ENCODE measurements at places on chromosomes 7 and 10. TPM values are rescaled to one million over a fixed set of nuclear protein-coding genes. Genes with fewer than 3 reads are reported as not detected.

DNA sequence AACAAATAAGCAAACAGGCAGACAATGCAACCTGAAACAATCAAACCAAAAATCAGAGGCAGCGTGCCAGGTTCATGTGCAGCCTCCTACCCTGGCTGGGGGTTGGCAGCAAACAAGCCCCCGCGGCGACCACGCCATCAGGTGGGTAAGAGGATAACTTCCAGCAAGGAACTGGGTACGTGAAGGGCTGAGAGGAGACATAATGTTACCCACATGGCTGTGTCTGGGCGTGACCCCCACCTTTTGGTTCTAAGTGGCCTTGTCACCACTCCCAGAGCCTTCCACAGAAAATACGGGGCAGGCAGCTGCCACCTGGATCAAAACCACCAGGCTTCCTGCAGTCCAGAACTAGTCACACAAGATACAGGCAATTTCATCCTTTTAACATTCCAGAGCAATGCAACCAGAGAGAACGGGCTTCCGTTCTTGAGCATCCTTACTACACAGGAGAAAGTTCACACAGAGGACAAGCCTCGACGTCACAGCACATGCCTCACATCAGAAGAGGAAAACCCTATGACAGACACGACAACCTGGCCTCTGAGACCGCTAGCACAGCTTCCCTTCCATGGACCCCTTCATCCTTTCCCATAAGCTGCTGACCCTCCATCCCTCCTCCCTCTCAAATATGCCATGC lies 171.0 kb downstream of the GRID1 start:
- no peak overlapping the region for H3K27ac ChIP-seq
- H3K4me3 ChIP-seq, result no peak overlapping the region
- H3K4me1 ChIP-seq, result no peaks in the 10 kb centered on the region
- no peaks in the 10 kb centered on the region for H3K36me3 ChIP-seq

MEIG1 gene
- polyA plus RNA-seq, result not detected

GRCh38 chr7:56124981-56125380 lies 8.8 kb upstream of the NUPR2 start:
- H3K36me3 ChIP-seq, result no peaks in the 10 kb centered on the region
- no peak overlapping the region for H3K27ac ChIP-seq
- no peaks in the 10 kb centered on the region for H3K27me3 ChIP-seq
- no peak for DNase-seq

DNA sequence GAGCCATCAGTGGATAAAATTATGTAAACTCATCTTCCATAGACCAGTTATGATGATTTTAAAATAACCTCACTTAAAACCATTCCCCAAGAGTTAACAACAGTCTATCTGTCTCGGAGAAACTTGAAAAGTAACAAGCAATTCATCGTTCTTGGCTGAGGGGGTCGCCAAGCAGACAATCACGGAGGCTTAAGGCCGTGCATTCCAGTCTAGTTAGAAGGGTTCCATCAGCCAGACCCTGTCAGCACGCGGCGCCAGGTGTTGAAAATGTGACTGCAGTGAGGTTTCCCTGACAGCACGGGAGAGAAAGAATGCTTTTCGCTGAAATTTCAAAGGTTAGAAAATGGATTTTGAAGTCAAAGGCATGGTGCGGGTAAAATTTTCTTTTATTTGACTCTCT lies 1025.0 kb upstream of the CELF2 start:
- H3K36me3 ChIP-seq, result no peaks in the 10 kb centered on the region
- no peaks in the 10 kb centered on the region for H3K27me3 ChIP-seq
- no peak overlapping the region for H3K4me3 ChIP-seq
- no peak for DNase-seq
- H3K27ac ChIP-seq, result no peak overlapping the region

CNTNAP2 gene
- not detected for polyA plus RNA-seq

DNA sequence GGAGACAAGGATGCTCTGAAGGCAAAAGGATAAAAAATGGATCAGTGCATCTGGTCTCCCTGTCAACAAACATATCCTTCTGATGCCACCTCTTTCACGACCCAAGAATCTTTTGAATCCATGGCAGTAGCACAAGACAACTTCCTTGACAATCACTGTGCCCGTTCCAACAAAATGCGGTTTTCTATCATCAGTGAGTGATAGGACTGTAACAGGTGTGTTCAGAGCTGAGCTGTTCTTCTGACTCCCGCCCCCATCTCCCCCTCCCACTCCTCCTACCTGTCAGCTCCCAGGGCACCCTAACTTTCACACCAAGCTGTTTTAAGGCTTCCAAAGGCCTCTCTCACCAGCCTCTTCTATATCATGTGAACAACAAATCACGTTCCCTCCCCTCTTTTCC lies 74.8 kb downstream of the PARD3 start:
- H3K27ac ChIP-seq, result peak overlapping the region; percentile 33
- H3K27me3 ChIP-seq, result no peaks in the 10 kb centered on the region
- no peaks in the 10 kb centered on the region for H3K36me3 ChIP-seq
- peak overlapping the region; percentile 2 for H3K4me3 ChIP-seq
- H3K4me1 ChIP-seq, result peaks cover 7% of the 10 kb centered on the region

DNA sequence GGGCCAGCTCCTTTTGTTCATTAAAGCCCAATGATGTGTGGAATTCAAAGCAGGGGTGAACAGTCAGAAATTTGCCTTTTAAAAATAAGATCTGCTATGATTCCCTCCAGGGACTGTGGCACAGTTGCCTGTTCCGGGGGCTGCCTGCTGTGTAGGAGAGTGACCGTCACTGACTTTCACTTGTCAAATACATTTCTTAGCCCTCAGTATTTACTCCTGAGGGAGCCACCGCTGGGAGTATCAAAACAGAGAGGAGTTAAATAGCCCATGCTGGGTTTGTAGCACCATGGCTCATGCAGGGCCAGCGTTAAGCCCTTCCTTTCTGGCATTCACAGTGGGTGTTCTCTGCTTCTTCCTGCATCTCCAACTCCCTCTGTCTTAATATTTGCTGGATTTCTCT lies 897.8 kb downstream of the SORCS3 start:
- H3K4me1 ChIP-seq, result no peaks in the 10 kb centered on the region
- no peak for DNase-seq
- H3K4me3 ChIP-seq, result no peak overlapping the region

GRCh38 chr7:76291351-76292212 lies 10.9 kb upstream of the HSPB1 start:
- peak; percentile 99 for DNase-seq
- H3K27ac ChIP-seq, result peak overlapping the region; percentile 92
- H3K27me3 ChIP-seq, result no peaks in the 10 kb centered on the region
- H3K4me1 ChIP-seq, result peaks cover 22% of the 10 kb centered on the region
- no peaks in the 10 kb centered on the region for H3K36me3 ChIP-seq

GRCh38 chr10:114697061-114697598 lies 39.1 kb upstream of the ABLIM1 start:
- H3K36me3 ChIP-seq, result no peaks in the 10 kb centered on the region
- no peak overlapping the region for H3K4me3 ChIP-seq
- peak; percentile 37 for DNase-seq
- H3K27ac ChIP-seq, result no peak overlapping the region
- H3K4me1 ChIP-seq, result peaks cover 2% of the 10 kb centered on the region

GRCh38 chr7:80634505-80634904 lies 3.9 kb upstream of the CD36 start:
- no peaks in the 10 kb centered on the region for H3K36me3 ChIP-seq
- peaks cover 17% of the 10 kb centered on the region for H3K4me1 ChIP-seq
- DNase-seq, result peak; percentile 93
- no peak overlapping the region for H3K4me3 ChIP-seq
- no peaks in the 10 kb centered on the region for H3K27me3 ChIP-seq

DNA sequence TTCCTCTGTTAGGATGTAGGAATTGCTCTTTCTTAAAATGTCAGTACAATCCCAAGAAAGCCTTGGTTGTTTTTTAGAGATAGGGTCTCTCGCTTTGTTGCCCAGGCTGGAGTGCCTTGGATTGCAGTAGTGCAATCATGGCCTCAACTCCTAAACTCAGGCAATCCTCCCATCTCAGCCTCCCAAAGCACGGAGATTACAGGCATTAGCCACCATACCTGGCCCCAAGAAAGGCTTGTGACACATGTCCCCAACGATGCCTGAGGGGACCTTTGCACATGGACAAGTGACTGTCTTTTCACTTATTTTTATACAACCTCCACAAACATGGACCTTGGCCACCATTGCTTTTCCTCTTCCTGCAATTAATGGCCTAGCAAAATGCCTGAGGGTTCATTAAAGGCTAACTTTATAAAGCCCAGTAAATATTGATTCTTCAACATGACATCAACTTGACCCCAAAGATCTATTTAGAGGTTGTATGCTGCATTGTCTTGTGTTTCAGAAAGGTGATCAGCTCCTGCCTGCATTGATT lies 10.0 kb upstream of the SPOCK2 start:
- peaks cover 11% of the 10 kb centered on the region for H3K4me1 ChIP-seq
- no peaks in the 10 kb centered on the region for H3K27me3 ChIP-seq
- no peak for DNase-seq

MALRD1 gene
- 0.27 TPM for polyA plus RNA-seq

DNA sequence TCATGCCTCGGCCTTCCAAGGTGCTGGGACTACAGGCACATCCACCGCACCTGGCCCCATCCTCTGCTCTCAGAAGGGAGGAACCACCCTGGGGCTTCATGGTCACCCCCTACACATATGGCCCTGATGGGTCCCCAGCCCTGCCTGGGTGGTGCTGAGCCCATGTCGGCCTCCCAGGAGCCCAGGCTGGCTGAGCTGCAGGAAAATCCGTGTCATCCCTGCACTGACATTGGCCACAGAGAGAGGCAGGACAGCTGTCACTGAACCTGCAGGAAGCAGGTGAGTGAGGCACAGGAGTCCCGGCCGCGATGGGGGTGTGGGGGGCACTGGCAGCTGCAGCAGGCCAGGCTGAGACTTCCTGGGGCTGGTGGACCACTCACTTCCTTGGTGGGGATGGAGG lies 8.0 kb downstream of the GRIFIN start:
- no peak overlapping the region for H3K4me3 ChIP-seq
- H3K4me1 ChIP-seq, result peaks cover 6% of the 10 kb centered on the region
- peaks cover 3% of the 10 kb centered on the region for H3K27me3 ChIP-seq
- H3K36me3 ChIP-seq, result no peaks in the 10 kb centered on the region

DNA sequence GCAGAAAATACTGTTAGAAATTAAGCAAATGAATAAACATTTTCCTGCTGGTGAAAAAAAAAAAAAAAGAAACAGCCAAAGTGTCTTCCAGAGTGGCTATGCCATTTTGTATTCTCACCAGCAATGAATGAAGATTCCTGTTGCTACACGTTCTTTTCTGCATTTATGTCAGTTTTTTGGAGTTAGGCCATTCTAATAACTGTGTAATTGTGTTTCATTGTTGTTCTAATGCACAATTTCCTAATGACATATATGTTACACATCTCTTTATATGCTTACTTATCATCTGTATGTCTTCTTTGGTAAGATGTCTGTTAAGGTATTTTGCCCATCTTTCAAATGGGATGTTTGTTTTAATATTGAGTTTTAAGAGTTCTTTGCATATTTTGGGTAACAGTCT lies 213.7 kb downstream of the ITGB1 start:
- no peaks in the 10 kb centered on the region for H3K36me3 ChIP-seq
- H3K27me3 ChIP-seq, result no peaks in the 10 kb centered on the region
- DNase-seq, result no peak

GRCh38 chr10:22305721-22306120 lies 10.5 kb upstream of the COMMD3 start:
- no peak overlapping the region for H3K27ac ChIP-seq
- no peaks in the 10 kb centered on the region for H3K4me1 ChIP-seq
- H3K36me3 ChIP-seq, result no peaks in the 10 kb centered on the region
- no peak overlapping the region for H3K4me3 ChIP-seq

SPDYE11 gene
- polyA plus RNA-seq, result not detected

GRCh38 chr7:131370523-131370968 lies 42.9 kb downstream of the MKLN1 start:
- no peak overlapping the region for H3K4me3 ChIP-seq
- H3K27me3 ChIP-seq, result no peaks in the 10 kb centered on the region
- peaks cover 15% of the 10 kb centered on the region for H3K4me1 ChIP-seq

DNA sequence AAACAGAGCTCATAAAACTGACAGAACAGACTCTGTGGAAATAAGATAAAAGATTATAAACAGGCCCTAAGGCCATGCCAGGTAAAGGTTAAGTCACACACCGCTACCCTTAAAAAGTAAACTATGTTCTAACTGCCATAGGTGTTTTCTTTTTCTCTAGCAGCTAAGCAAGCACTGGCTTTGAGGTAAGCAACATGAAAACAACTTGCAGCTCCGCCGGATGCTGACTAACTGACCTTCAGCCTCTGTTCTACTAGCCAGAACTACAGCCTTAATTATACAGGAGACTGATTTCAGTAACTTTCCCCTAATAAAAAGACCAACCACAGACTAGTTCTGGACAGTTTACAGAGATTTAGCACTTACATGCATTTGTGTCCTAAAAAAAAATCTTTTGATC lies 708.3 kb downstream of the CCSER2 start:
- no peaks in the 10 kb centered on the region for H3K27me3 ChIP-seq

DNA sequence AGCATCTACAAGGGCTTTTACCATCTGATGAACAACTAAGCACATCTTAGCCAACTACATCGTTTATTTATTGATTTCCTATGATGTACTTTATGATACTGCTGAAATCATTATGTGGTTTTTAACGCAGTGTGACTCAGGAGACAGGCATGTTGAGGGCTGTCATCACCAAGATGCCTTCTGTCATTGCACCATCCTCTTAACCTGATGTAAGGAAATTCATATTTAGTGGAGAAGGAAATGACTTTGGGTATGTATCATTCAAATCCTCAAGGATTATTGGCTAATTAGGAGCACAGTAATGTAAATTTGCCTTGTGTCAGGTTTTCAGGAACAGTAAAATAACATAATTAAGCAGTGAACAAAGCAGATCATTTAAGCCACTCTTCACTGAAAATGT lies 138.5 kb upstream of the MGMT start:
- H3K4me3 ChIP-seq, result no peak overlapping the region
- no peak overlapping the region for H3K27ac ChIP-seq
- peak; percentile 74 for DNase-seq
- H3K27me3 ChIP-seq, result no peaks in the 10 kb centered on the region
- H3K36me3 ChIP-seq, result no peaks in the 10 kb centered on the region
- H3K4me1 ChIP-seq, result peaks cover 8% of the 10 kb centered on the region
